ENCODE measurements at places on chromosomes 1 and 21. TPM values are rescaled to one million over a fixed set of nuclear protein-coding genes. Genes with fewer than 3 reads are reported as not detected.

DNA sequence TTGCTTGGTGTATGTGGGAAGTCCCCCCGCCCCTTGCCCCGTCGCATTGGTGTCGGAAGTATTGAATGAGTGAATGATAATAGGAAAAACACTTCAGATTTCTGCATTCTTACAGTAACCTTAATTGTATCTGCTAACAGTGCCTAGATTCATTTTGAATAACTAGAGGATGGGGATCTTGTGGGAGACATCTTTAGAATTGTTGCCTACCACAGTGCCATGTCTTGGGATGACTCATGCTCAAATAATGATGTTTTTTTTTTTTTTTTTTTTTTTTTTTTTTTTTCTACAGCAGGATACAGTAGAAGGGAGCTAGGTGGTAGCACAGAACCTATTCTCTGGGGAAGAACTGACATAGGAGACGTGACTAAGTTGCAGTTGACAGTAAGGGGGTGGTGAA lies 237.9 kb downstream of the USP25 start:
- H3K4me3 ChIP-seq, result no peak overlapping the region
- H3K36me3 ChIP-seq, result no peaks in the 10 kb centered on the region
- no peaks in the 10 kb centered on the region for H3K27me3 ChIP-seq
- H3K4me1 ChIP-seq, result no peaks in the 10 kb centered on the region
- DNase-seq, result no peak
- H3K27ac ChIP-seq, result no peak overlapping the region

DNA sequence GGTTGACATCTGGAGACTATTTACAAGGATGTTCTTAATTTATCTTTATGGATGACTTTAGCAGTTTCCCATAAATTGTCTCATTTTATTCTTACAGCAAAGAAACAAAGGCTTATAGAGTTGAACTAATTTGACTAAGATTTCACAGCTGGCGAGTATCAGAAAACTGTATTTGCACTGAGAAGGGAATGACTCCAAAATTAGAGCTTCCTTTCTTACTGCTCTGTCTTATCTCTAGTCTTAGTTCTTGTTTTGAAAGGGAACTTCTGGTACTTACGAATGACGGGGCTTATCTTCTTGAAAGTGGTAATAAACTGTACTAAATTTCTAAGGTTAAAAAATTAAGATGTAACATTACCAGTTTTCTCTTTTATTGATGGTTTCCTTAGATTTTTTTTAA lies 13.6 kb downstream of the CNST start:
- H3K4me3 ChIP-seq, result peak overlapping the region; percentile 56
- peak overlapping the region; percentile 72 for H3K27ac ChIP-seq
- H3K27me3 ChIP-seq, result no peaks in the 10 kb centered on the region
- no peak for DNase-seq

DNA sequence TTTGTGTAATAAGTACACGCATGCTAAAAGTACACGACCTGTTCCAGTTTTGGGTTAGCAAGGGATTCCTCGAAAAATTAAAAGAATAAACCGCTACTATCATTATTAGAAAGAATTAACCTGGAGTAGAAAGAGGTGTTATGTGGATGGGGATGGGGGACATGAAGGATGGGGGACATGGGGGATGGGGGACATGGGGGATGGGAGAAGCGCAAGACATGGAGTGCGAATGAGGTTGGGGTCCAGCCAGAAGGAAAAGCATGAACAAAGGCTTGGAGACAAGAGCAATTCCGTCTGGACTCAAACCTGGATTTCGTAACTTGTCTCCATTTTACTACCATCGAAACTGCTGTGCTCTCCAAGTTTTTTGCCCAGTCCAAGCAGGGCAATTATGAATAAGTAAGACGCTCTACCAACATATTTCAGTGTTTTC lies 591 bp upstream of the KDM1A start:
- H3K4me1 ChIP-seq, result no peaks in the 10 kb centered on the region
- DNase-seq, result no peak
- no peaks in the 10 kb centered on the region for H3K36me3 ChIP-seq
- peak overlapping the region; percentile 71 for H3K27ac ChIP-seq

DNA sequence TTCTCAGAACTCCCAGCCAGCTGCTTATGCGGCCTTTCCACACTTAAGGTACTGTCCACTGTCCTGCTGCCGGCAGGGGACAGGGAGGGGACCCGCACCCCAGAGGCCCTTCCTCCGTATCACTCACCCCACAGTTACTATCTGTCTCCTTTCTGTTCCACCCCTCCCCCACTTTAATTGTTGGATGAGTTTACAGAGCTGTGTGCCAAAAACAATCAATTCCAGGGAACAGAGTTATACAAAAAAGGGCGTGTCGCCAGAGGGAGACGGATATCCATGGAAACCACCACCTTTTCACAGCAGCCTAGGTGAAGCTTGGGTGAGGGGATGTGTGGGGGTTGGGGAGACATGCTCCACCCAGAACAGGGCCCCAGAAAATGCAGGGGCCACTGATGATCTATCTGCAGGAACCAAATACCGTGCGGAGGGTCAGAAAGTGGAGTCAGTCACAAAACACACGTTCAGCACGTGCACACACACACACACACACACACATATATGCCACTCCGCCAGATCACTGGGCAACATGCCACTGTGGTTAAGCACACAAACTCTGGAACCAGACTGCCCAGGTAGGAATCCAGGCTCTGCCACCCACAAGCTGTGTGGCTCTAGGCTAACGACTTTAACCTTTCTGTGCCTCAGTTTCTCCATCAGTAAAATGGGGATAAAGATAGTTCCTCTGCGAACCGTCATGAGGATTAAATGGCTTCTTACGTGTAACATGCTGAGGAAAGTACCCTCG lies 30.5 kb downstream of the CASZ1 start:
- DNase-seq, result no peak
- no peaks in the 10 kb centered on the region for H3K36me3 ChIP-seq
- no peak overlapping the region for H3K4me3 ChIP-seq
- H3K27me3 ChIP-seq, result no peaks in the 10 kb centered on the region
- H3K27ac ChIP-seq, result no peak overlapping the region
- no peaks in the 10 kb centered on the region for H3K4me1 ChIP-seq

- no peak for DNase-seq
- H3K36me3 ChIP-seq, result no peaks in the 10 kb centered on the region
Observed at GRCh38 chr1:45452503-45452902, 38.5 kb downstream of the TESK2 start.

GRCh38 chr1:10271869-10272268 lies 61.5 kb downstream of the KIF1B start:
- no peak overlapping the region for H3K4me3 ChIP-seq
- no peaks in the 10 kb centered on the region for H3K27me3 ChIP-seq
- H3K4me1 ChIP-seq, result no peaks in the 10 kb centered on the region
- no peak overlapping the region for H3K27ac ChIP-seq

DNA sequence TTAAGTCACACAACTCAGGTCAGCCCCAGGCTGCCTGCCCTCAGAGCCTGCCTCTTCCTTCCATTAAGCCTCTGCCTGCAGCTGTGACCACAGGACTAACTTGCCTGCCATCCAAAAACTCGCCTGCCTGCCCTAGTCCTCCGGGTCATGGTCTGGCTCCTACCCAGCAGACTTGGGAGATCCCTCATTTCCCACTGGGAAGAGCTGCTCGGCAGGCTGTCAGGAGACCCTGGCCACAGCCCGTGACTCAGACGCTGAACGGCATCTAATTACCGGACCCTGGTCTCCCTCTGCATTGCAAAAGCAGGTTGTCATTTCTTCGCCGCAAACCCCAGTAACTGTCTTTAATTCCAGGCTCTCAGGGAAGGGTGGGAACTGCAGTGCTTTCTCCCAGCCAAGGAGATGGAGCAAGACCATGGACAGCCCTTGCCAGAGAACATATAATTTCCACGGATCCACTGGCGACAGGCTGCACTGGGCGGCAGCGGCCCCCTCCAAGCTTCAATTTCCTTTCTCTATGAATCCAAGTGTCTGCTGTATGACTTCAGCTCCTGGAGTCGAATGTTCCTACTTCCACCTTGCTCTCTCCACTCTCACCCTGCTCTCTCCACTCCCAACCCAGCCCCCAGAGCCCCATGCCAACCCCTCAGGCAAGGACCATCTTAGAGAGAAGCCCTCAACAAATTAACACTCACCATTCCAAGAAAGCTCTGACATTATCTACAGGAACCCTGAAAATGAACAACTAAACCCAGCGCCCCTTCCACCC lies 20.4 kb downstream of the OLFML2B start:
- H3K27ac ChIP-seq, result no peak overlapping the region
- H3K4me1 ChIP-seq, result no peaks in the 10 kb centered on the region
- H3K4me3 ChIP-seq, result no peak overlapping the region
- H3K27me3 ChIP-seq, result no peaks in the 10 kb centered on the region
- no peaks in the 10 kb centered on the region for H3K36me3 ChIP-seq
- no peak for DNase-seq

- no peaks in the 10 kb centered on the region for H3K4me1 ChIP-seq
- no peak for DNase-seq
- H3K4me3 ChIP-seq, result no peak overlapping the region
- peaks cover 7% of the 10 kb centered on the region for H3K36me3 ChIP-seq
Observed at GRCh38 chr1:2274929-2275475, 46.9 kb downstream of the SKI start.

DNA sequence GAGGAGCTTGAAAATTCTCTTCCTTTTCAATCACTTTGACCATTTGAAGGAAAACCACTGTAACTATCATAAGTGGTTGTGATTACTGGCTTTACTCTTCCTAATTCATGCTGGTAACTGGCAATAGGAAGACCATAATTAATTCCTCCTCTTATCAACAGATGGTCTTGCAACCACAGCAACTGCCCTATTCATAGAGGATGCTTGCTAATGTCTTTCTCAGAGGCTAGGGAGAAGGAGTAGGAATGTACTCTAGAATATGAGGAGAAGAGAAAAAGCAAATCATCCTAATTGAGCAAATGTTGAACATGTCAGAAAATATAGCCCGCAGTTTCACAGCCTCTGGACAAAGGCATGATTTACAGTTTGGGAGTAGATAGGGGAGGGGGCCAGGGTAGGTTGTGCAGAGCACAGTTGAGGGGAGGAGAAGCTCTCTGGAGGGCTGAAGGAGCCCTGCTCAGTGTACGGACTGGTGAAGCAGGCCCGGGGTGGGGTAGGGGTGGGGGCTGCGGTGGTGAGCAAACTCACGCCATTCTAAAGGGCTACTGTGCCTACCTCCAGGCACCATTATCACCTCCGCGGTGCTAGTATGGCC lies 192.9 kb downstream of the PCP4 start:
- H3K4me3 ChIP-seq, result no peak overlapping the region
- H3K27ac ChIP-seq, result no peak overlapping the region
- DNase-seq, result no peak
- H3K4me1 ChIP-seq, result no peaks in the 10 kb centered on the region
- H3K27me3 ChIP-seq, result no peaks in the 10 kb centered on the region

- peak within 1 kb of the TSS; percentile 81 for H3K27ac ChIP-seq
- H3K4me3 ChIP-seq, result peak within 1 kb of the TSS; percentile 86
- no peak for DNase-seq
- no peaks in the 10 kb centered on the region for H3K27me3 ChIP-seq
Observed at GRCh38 chr1:26826261-26827105, at the start of gene ZDHHC18. ZDHHC18 (plus strand) TSS chr1:26826688; CDS start chr1:26826805, 117 bp downstream.

GRCh38 chr1:178142806-178143205 lies 48.9 kb downstream of the RASAL2 start:
- no peak for DNase-seq
- H3K27me3 ChIP-seq, result no peaks in the 10 kb centered on the region
- no peaks in the 10 kb centered on the region for H3K4me1 ChIP-seq
- no peaks in the 10 kb centered on the region for H3K36me3 ChIP-seq
- H3K4me3 ChIP-seq, result no peak overlapping the region

- H3K27ac ChIP-seq, result no peak overlapping the region
- H3K27me3 ChIP-seq, result no peaks in the 10 kb centered on the region
- H3K4me1 ChIP-seq, result peaks cover 4% of the 10 kb centered on the region
- DNase-seq, result no peak
- H3K36me3 ChIP-seq, result no peaks in the 10 kb centered on the region
Observed at GRCh38 chr1:2591581-2592261, 5.1 kb downstream of the PRXL2B start.

GRCh38 chr1:86061551-86061990 lies 95.0 kb downstream of the COL24A1 start:
- no peaks in the 10 kb centered on the region for H3K27me3 ChIP-seq
- no peaks in the 10 kb centered on the region for H3K4me1 ChIP-seq
- DNase-seq, result no peak
- no peak overlapping the region for H3K4me3 ChIP-seq

GRCh38 chr1:213135572-213135971 lies 84.5 kb downstream of the RPS6KC1 start:
- no peak overlapping the region for H3K27ac ChIP-seq
- H3K36me3 ChIP-seq, result no peaks in the 10 kb centered on the region
- H3K4me1 ChIP-seq, result no peaks in the 10 kb centered on the region
- DNase-seq, result no peak
- H3K27me3 ChIP-seq, result no peaks in the 10 kb centered on the region

GRCh38 chr1:173267453-173267945 lies 60.4 kb upstream of the TNFSF4 start:
- H3K36me3 ChIP-seq, result no peaks in the 10 kb centered on the region
- no peaks in the 10 kb centered on the region for H3K4me1 ChIP-seq
- no peaks in the 10 kb centered on the region for H3K27me3 ChIP-seq
- no peak overlapping the region for H3K27ac ChIP-seq

DNA sequence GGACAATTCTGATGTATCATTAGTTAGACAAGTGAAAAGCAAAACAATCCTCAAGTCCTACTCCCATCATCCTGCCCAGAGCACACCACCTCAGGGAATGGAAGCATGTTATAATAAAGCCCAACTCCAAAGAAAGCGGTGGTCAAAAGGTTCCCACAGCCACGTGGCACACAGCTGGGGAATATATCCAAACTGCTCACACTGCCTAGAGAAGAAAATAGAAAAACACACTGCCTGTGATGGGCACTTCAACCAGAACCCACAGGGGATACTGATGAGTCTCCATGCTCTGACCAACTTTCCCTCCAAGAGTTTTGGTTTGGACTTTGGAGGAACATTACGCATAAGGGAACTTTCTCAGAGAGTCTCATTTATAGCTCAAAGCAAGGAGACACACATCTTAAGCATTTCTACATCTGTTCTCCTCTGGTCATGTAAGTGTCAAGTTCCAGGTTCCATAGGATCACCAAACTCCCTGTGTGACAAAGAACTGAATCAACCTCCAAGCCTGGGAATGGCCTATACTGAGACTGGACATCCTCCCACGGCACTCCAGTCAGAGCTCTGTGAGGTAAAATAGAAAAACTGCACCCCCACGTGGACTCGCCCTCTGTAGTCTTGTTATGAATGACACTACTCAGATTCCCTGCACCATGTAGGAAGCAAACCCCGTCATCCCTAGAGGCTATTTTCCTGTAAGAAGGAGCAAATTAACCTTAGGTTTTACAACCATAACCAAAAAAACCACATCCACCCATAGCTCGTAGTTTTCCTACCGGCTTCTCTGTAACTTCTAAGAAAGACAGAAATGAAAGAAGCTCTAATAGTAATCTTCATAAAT lies 12.2 kb downstream of the DSTYK start:
- no peaks in the 10 kb centered on the region for H3K36me3 ChIP-seq
- H3K27ac ChIP-seq, result no peak overlapping the region
- H3K4me1 ChIP-seq, result peaks cover 3% of the 10 kb centered on the region
- no peak overlapping the region for H3K4me3 ChIP-seq
- DNase-seq, result no peak

Gene NR1I3
- total RNA-seq, result not detected

Gene NMNAT2
- total RNA-seq, result 0.45 TPM

Gene PTAFR
- 25.5 TPM for total RNA-seq

Gene CFAP107
- not detected for total RNA-seq

Gene SSR2
- 208 TPM for total RNA-seq

Gene MAN1A2
- 20.6 TPM for total RNA-seq

Gene HNRNPR
- total RNA-seq, result 194 TPM

Gene TMEM61
- not detected for total RNA-seq

Gene DEPDC1
- 16.8 TPM for total RNA-seq

Gene DNASE2B
- total RNA-seq, result not detected

Data from GM12878 (cell line).